ENCODE measurements at places on chromosomes 12 and 14.
A peak's percentile ranks its signal among the peaks of the same experiment; 100 is the strongest.

GRCh38 chr14:99325591-99325990, 53.6 kb upstream of the BCL11B start:
- DNase-seq = no peak

- no peak for DNase-seq
Measured at GRCh38 chr12:32261638-32262037, 137.7 kb upstream of the FGD4 start.

DNA sequence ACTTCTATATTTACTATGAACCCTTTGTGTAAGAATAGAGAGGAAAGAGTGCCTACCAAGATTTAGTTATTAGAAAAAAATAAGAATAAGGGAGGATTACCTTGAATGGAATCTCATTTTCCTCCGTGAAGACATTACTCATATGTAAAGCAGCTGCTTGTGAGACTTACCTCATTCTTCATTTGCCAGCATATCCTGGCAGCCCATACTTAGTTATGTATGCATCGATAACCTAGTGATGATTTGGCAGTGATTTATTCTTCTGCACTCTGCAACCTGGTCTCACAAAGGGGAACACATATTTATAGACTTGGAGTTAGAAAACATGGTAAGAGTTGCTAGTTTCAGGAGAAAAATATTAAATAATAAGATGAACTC, 56.8 kb downstream of the LRFN5 start:
- no peak for DNase-seq

- no peak for DNase-seq
Measured at GRCh38 chr12:56129942-56130495, 2.0 kb downstream of the ESYT1 start.

DNA sequence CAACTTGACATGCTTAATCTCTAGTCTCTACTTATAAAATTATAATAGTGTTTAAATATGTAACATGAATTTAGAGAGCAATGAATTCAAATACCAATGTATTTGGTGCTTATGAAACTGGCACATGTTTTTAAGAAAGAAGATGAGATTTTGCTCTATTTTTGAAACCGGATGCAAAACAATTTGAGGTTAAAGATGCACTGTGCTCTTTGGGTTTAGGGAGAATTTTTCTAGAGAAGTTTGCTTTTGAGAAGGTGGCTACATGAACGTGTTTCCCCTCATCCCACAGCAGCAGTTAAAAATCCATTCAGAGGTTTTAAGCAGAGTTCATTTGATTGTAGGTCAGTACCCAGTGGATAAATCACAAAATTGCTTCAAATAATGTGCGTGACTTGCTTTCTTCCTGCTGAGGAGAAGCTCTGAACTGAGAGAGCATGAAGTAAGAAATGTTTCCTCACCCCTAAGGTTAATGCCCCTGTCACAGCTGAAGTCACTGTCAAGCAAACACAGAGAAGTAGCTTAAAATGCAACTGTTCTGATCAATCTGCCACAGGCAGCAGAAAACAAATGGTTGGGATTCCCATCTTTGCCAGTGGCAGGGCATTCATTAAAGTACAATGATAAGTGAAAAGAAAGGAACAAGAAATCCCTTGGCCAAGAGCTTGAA, 241.9 kb upstream of the SYT1 start:
- DNase-seq = no peak

GRCh38 chr12:29771786-29772185, 12.0 kb downstream of the TMTC1 start:
- no peak for DNase-seq

DNA sequence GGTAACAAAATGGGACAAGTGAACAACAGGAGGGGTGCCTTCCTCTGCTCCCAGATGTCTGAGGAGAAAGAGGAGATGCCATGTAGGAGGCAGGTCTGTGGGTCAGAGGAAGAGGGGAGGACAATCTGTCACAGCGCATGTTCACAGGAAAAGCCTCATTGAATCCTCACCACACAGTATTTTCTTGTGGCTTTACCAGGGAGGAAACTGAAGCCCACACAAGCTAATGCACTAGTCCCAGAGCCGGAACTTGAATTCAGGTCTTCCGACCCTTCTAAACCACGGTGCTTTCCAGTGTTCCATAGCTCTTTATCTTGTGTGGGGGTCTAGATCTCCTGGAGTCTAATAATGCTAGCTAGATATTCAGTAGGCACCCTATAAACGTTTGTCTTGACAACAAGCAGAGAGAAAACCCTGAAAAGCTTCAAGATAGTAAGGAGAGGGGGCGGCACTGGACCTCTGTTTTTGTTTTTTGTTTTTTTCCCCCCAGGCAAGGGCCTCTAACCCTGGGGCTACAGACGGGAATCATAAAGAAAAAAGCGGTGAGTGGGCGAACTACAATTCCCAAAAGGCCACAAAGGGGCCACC, 371 bp upstream of the SHMT2 start:
- no peak for DNase-seq

GRCh38 chr14:55553791-55554190, 26.2 kb upstream of the KTN1 start:
- DNase-seq = no peak

- no peak for DNase-seq
Measured at GRCh38 chr12:42725809-42726208, 136.3 kb upstream of the PRICKLE1 start.

DNA sequence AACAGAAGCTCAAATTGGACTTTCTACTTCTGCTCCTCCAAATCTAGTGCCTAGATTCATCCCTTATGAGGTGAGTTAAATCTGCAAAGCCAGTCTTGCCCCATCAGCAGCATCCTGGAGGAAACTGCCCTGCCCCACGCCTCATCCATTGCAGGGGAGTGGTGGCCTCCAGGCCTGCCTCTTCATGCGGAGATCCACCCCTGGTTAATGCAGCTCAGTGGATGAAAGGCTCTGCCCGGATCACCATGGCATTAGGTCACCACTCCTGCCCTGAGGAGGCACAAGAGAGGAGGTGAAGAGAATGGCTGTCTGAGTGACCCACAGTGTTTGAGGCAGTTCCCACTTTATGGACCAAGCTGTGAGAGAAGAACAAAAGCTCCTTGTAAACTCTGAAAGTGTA, 218.1 kb downstream of the C12orf75 start:
- no peak for DNase-seq

DNA sequence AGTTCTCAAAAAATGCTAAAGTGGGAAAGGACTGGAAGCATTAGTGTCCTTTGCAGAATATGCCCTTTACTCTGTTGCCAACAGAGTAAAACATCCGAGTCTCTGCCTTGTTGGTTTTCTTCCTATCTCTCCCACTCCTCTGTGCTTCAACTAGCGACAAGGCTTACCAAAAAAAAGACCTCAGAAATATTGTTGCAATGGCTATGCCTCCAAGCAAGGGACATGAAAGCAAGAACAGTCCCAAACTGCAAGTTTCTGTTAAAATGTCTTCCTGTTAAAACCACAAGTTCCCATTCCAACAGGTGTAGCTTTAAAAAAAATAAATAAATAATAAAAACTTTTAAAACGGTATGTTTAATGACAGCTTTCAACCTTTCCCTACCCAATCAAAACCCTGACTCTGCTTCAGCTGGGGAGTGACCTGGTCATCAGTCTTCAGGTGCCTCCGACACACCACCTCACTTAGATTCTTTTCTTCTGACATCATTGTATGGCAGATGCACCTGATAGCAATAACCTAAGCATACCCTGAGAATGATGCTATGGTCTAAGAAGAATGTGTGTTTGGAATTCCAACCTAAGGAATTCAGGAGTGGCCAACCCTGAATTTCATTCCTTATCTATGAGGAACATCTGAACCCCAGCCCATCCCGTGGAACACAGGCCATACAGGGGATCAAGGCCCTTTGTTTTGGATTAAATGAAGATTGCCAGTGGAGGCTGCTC, 81.0 kb downstream of the RPS29 start:
- DNase-seq = no peak

- DNase-seq = no peak
Measured at GRCh38 chr14:68208626-68209317, 389.2 kb downstream of the RAD51B start.

- DNase-seq = no peak
Measured at GRCh38 chr12:90683871-90684270, 271.1 kb downstream of the CCER1 start.

- no peak for DNase-seq
Measured at GRCh38 chr12:61629702-61630101, 630.5 kb upstream of the USP15 start.

DNA sequence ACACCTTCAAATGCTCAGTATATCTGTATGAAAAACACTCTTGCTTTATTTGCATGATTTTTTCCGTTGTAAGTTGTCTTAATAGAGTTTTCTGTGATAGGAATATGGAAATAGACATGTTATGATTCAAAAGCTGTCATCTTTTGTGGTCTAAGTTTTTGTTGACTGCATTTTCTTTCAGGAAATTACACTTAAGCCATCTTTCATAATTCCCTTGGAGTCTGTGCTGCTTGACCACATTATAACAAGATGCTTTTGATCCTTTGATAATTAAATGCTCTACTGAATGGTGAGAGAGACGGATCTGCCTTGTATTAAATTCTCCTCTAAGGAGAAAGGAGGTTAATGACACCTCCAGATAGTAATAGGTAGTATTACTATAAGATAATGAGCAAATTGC, 272.8 kb upstream of the DAAM1 start:
- no peak for DNase-seq

DNA sequence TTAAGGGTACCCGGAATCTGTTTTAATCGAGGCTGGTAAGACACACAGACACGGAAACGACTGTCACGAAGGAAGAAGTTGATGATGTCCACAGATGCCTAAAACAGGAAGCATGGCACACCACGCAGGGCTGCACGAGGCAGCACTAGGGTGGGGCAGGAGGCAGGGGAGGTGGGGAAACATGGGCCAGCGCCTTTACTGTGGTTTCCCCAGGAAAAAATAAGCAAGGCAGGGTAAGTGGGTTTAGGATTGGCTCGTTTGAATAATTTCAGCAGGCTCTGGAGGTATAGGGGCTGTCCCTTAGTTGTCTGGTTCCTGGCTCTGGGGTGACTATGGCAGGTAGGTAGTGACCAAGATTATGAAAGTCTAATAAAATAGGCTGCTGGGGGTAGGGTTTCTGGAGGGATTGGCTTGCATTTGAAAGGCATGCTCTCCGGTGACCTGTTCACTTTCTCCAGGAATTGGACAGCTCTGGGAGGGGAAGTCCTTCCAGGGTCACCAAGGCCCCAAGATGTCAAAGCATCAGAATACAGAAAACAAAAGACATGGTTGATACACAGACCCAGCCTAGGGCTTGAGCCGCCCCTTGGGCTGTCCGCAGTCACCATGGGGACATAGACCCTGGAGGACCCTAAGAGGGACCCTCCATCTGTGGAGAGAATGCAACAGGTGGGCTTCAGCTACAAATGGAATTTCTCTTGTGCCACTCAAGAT, 35.3 kb downstream of the MAP1LC3B2 start:
- DNase-seq = peak; percentile 18

DNA sequence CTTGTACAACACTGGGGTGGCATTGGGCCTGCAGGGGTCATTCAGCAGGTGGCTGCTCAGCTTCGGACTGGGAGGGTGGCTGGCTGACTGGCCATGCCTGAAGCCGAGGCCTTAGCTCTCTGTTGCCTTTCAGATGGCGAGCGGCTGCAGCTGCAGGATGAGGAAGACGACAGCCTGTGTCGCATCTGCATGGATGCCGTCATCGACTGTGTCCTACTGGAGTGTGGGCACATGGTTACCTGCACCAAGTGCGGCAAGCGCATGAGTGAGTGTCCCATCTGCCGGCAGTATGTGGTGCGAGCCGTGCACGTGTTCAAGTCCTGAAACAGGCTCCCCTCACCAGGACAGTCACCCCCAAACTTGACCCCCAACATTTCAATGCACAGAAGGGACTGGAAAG, 23.3 kb downstream of the RNF34 start:
- DNase-seq = no peak

- no peak for DNase-seq
Measured at GRCh38 chr12:93266-94005, 26.9 kb downstream of the IQSEC3 start.

DNA sequence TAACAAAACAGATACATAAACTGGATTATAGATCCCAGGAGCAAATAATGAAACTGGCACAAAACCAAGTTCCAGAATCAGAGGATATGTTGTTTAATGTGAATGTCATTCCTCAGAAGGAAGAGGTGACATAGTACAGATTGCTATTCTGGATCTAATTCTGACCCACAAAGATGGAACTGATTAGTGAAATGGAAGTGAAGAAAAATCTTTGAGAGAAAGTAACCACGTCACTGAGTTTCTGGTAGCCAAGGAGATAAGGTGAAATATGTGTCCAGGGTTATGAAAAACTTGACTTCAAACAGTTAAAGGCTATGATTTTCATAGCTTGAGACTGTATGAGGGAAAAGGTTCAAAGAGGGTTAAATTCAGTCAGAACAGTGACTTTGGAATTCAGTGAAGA, 8.3 kb downstream of the OR10AD1 start:
- DNase-seq = no peak

- DNase-seq = no peak
Measured at GRCh38 chr14:31933716-31934115, 143.4 kb upstream of the ARHGAP5 start.

DNA sequence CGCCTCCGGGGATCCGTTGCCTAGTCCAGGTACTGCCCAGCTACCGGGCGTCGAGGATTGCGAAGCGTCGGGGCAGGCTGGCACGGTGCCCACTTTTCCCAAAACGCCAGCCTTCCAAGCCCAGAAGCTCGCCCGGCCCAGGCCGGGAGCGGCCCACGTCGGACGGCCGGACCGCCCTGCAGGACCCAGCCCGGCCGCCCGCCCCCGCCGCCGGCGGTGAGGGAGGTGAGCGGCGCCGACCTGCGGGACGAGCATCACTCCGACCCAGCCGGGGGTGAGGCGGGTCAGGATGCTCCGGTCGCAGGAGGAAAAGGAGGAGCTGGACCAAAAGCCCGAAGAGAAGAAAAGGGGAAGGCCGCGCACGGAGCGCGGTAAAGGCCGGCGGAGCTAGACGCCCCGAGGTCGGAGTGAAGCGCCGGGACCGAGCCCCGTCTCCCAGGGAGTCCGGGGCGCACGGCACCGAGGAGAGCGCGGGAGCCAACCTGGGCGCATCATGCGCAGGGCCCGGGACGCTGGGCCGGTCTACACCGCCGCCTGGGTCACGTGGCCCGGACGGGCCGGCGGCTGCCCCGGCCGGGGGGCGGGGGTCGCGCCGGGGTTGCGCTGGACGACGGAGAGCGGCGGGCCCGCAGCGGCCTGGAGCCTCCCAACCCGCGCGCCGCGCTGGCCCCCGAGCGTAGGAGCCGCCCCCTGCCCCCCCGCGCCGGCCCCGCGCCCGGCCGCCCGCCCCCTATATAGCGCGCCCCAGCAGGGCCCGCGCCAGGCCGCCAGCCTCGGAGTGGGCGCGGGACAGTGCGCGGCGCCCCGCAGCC, at the start of gene AQP5:
Gene AQP5 (plus strand): TSS at position 762 of the 812 bp plus-strand sequence. CDS start 146 bp downstream, outside the sequence.
- no peak for DNase-seq

DNA sequence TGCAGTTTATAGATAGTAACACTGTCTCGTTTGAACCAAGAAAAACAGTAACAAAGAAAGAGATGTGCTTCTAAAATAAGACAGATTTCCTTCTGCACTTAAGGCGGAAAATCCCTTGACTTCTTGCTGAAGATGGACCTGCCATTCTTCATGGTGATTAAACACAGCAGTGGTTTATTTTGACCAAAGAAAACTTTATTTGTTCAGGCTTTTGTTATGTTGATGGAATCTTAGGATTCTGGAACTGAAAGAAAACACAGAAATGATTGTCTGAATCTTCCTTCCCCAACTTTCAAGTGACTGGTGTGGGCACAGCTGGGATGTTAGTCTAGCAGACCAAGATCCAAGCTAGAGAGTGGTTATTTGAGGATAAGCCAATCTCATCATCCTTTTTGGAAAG, 72.2 kb downstream of the DACT1 start:
- no peak for DNase-seq

GRCh38 chr14:77131206-77131605, 10.4 kb downstream of the ZDHHC22 start:
- DNase-seq = no peak
